ENCODE measurements at places on chromosomes 4 and X. TPM values are rescaled to one million over a fixed set of nuclear protein-coding genes. Genes with fewer than 3 reads are reported as not detected.
A peak's percentile ranks its signal among the peaks of the same experiment; 100 is the strongest.

DNA sequence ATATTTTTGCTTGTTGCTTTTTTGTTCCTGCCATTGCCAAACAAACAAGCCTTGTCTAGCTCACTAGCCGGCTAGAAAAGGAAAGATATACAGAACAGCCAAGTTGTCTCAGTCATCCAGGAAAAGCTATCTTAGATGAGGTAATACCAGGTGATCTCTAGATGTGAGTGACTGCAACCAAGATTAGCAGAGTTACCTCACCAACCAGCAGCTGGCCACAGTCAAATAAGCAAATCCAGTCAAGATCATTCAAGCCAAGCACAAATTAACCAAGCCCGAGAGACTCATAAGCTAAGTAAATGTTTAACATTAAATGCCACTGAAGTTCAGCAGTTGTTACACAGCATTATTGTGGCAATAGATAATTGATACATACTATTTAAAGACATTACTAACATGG is 108.6 kb downstream of the CENPC start:
- H3K36me3 ChIP-seq: no peaks in the 10 kb centered on the region
- H3K4me1 ChIP-seq: no peaks in the 10 kb centered on the region
- H3K27me3 ChIP-seq: no peaks in the 10 kb centered on the region
- no peak overlapping the region for H3K4me3 ChIP-seq

DNA sequence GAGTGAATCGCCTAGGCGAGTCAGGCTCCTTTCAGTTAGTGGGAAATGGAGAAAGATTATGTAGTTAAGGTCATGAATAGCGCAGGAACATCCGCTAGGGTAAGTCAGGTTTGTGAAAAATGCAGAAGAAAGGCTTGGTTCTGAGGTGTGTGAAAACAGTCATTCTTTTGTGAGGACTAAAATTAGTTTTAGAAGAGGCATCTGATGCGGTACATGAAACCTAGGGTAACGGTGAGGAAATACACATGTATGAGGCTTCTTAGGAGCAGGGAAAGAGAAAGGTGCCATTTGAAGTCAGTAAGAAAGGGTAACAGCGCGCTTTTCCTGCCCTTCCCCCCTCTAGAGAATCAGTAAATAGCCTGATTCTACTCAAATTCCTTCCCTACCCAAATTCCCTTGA is 570 bp upstream of the RNF128 start:
- DNase-seq: no peak
- H3K36me3 ChIP-seq: no peaks in the 10 kb centered on the region
- no peak overlapping the region for H3K27ac ChIP-seq
- no peak overlapping the region for H3K4me3 ChIP-seq

DNA sequence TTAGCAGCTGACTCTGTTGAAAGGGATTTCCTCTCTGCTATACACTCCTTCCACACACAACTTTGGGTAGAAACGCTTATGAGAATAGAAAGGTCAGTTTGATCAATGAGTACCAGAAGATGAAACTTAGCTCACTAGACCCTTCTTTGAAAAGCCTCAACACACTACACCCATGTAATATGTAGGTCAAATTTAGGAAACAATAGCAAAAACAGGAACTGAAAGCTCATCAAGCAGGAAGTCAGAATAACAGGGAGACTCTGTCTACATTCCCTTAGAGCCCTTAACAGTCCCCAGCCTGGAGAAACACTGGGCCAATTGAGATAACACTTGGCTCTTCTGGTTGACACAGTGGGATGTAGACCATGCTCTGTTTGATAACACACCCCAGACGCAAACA is 30.7 kb downstream of the SRPX2 start:
- no peaks in the 10 kb centered on the region for H3K36me3 ChIP-seq
- no peaks in the 10 kb centered on the region for H3K27me3 ChIP-seq
- no peak for DNase-seq

- no peak overlapping the region for H3K27ac ChIP-seq
- DNase-seq: no peak
- H3K4me1 ChIP-seq: no peaks in the 10 kb centered on the region
- no peaks in the 10 kb centered on the region for H3K36me3 ChIP-seq
Measured at GRCh38 chr4:133156096-133156495, 7.0 kb downstream of the PCDH10 start.

- no peak overlapping the region for H3K4me3 ChIP-seq
- no peaks in the 10 kb centered on the region for H3K27me3 ChIP-seq
- H3K27ac ChIP-seq: no peak overlapping the region
- no peak for DNase-seq
- H3K4me1 ChIP-seq: no peaks in the 10 kb centered on the region
- H3K36me3 ChIP-seq: no peaks in the 10 kb centered on the region
Measured at GRCh38 chr4:19038231-19038630, 1016.7 kb upstream of the LCORL start.

- no peaks in the 10 kb centered on the region for H3K36me3 ChIP-seq
- no peaks in the 10 kb centered on the region for H3K27me3 ChIP-seq
- DNase-seq: no peak
Measured at GRCh38 chrX:75547783-75548182, 24.9 kb upstream of the ZDHHC15 start.

GRCh38 chr4:139773560-139774318 is 108.1 kb downstream of the MGST2 start:
- H3K4me3 ChIP-seq: no peak overlapping the region
- H3K27ac ChIP-seq: no peak overlapping the region
- H3K27me3 ChIP-seq: no peaks in the 10 kb centered on the region
- DNase-seq: no peak
- no peaks in the 10 kb centered on the region for H3K4me1 ChIP-seq
- no peaks in the 10 kb centered on the region for H3K36me3 ChIP-seq

DNA sequence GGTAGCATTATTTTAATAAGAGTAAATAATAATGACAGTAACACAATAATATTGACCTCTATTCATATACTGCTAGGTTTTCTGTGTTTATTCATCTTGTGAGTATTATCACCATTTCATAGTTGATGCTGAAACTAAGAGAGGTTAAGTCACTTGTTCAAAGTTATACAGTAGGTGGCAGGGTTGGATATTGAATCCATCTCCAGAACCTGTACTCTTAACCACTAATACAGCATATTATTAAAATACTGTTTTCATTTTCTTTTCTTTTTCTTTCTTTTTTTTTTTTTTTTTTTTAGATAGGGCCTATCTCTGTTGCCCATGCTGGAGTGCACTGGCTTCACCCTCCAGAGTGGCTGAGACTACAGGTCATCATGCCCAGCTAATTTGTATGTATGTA is 7.1 kb upstream of the ELF2 start:
- H3K27ac ChIP-seq: no peak overlapping the region
- H3K36me3 ChIP-seq: no peaks in the 10 kb centered on the region
- DNase-seq: no peak
- H3K4me1 ChIP-seq: no peaks in the 10 kb centered on the region
- no peak overlapping the region for H3K4me3 ChIP-seq

- H3K27ac ChIP-seq: no peak overlapping the region
- H3K4me1 ChIP-seq: no peaks in the 10 kb centered on the region
- no peaks in the 10 kb centered on the region for H3K36me3 ChIP-seq
- H3K4me3 ChIP-seq: no peak overlapping the region
- peak; percentile 11 for DNase-seq
Measured at GRCh38 chr4:158624889-158625478, 46.7 kb downstream of the C4orf46 start.

GRCh38 chr4:169485791-169486742 is 126.3 kb downstream of the NEK1 start:
- H3K36me3 ChIP-seq: no peaks in the 10 kb centered on the region
- no peak overlapping the region for H3K4me3 ChIP-seq
- no peak overlapping the region for H3K27ac ChIP-seq

DMRTC1 gene
- not detected for polyA plus RNA-seq

NWD2 gene
- polyA plus RNA-seq: not detected

GRCh38 chr4:147194114-147194513 is 248.4 kb upstream of the TTC29 start:
- H3K27me3 ChIP-seq: no peaks in the 10 kb centered on the region
- H3K36me3 ChIP-seq: no peaks in the 10 kb centered on the region
- no peak overlapping the region for H3K4me3 ChIP-seq
- no peaks in the 10 kb centered on the region for H3K4me1 ChIP-seq
- no peak overlapping the region for H3K27ac ChIP-seq
- DNase-seq: no peak

DNA sequence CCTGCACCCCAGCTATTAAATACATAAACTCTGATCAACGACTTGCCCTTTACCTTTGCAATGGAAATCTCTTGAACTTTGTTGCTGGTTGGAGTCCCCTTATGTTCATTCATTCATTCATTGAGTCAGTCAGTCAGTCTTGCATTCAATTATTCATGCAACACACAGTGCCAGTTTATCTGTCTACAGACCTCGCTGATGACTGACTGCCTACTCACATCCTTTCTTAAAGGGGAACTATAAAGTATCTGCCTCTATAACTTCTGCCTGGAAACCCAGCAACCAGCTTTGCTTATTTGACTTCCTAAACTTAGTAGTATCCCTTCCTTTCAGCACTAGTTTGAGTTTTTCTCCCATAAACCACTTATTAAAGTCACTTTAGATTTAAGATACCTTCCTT is 620.8 kb upstream of the ADGRL3 start:
- no peak for DNase-seq
- H3K27ac ChIP-seq: no peak overlapping the region
- H3K36me3 ChIP-seq: no peaks in the 10 kb centered on the region
- H3K4me3 ChIP-seq: no peak overlapping the region

RHOXF2 gene
- polyA plus RNA-seq: not detected

PRDM5 gene
- polyA plus RNA-seq: not detected

DNA sequence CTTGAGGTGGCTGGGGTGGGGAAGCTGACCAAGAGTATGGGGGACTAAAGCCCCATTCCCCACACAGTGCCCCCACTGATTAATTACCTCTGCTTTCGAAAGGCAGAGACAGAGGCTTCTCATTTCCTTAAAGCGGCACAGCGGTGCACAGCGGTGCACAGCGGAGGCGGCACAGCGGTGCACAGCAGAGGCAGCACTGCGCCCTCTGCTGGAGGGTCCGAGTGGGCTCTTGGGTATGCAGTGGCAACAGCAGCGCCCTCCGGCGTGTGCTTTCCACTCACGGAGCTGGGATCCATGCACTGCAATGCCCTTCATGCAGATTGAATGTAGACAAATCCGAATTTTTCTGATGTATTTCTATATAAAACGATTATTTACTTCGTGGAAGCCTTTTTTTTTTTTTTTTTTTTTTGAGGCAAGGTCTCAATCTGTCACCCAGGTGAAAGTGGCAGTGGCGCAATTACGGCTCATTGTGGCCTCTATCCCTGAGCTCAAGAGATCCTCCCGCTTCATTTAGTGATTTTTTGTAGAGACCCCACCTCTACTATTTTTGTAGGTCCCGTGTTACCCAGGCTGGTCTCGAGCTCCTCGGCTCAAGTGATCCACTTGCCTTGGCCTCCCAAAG is 19.7 kb upstream of the PRPS2 start:
- no peaks in the 10 kb centered on the region for H3K36me3 ChIP-seq
- peak; percentile 20 for DNase-seq
- H3K4me1 ChIP-seq: no peaks in the 10 kb centered on the region
- no peak overlapping the region for H3K4me3 ChIP-seq
- H3K27ac ChIP-seq: no peak overlapping the region

DCHS2 gene
- 0.01 TPM for polyA plus RNA-seq

ALB gene
- polyA plus RNA-seq: not detected

DNA sequence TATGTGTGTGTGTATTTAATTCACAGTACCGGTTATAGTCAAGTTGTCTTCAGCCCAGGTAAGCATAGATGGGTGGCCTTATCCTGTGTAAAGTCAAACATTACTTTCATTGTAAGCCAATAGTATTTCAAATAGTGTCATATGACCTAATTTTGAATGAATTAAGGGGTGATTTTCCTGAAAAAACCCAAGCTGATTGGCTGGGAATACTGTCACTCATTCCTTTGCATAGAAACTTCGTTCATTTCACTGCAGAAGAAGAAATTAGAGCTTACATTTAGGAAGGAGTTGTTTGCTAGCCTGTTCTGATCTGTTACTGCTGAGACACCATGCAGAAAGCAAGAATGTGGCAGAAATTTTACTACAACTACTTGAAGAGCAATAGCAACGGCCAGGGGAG is 45.4 kb downstream of the SMARCAD1 start:
- no peaks in the 10 kb centered on the region for H3K27me3 ChIP-seq
- peaks cover 12% of the 10 kb centered on the region for H3K36me3 ChIP-seq
- H3K4me1 ChIP-seq: no peaks in the 10 kb centered on the region
- no peak overlapping the region for H3K27ac ChIP-seq
- no peak for DNase-seq

TMEM156 gene
- polyA plus RNA-seq: 26.4 TPM

DNA sequence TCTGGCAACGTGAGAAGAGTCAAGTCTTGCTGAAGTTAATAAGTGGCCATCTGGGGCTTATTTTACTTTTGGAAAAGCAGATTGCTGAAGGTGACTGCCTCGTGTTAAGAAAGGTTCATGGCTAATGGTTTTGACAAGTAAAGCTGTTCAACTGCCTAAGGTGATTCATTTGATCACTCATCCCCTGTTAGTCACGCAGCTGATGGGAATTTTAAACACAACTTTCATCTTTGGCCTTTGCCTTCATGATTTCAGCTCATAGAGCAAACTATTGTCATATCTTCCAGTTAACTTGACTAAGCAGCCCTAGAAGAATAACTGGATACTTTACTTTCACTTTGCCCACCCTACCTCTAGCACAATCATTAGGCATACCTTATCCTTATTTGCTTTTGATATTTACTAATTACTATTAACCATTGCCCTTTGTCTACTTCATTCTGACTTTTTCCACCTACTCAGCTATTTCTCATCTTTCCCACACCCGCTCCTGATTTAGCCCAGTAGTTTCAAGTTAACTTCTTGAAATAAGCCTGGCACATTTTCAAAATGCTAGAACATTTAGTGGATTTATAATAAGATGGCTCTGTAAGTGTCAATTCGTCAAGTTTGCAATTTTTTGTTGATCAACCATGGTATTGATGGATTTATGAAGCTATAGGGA is 170.6 kb upstream of the S100G start:
- H3K27ac ChIP-seq: no peak overlapping the region
- DNase-seq: no peak
- no peaks in the 10 kb centered on the region for H3K4me1 ChIP-seq
- H3K36me3 ChIP-seq: no peaks in the 10 kb centered on the region
- H3K27me3 ChIP-seq: no peaks in the 10 kb centered on the region

DNA sequence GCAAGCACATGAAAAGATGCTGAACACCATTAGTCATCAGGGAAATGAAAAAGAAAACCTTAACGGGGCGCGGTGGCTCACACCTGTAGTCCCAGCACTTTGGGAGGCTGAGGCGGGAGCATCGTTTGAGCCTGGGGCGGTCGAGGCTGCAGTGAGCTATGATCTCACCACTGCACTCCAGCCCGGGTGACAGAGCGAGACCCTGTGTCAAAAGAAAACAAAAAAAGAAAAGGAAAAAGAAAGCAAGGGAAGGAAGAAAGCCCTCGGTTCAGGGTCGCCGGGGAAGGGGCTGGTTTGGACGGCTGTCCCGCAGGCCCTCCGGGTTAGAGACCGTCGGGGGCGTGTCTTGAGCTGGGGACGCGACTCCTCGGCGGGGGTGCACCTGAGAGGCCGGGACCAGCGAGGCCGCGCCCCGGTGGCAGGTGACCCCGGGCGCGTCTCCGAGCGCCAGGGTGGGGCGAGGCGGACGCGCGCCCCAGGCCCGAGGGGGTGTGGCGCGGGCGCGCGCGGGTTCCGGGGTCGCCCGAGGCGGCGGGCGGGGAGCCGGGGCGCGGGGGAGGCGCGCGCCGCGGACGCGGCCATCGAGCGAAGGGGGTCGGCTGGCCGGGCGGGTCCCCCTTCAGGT is 478 bp upstream of the PLXNA3 start:
- H3K4me1 ChIP-seq: no peaks in the 10 kb centered on the region
- peak overlapping the region; percentile 50 for H3K4me3 ChIP-seq
- no peak for DNase-seq
- no peaks in the 10 kb centered on the region for H3K27me3 ChIP-seq
- no peaks in the 10 kb centered on the region for H3K36me3 ChIP-seq
- peak overlapping the region; percentile 61 for H3K27ac ChIP-seq

Data from GM12878 (cell line).